ENCODE measurements at places on chromosomes 11 and 22.
A peak's percentile ranks its signal among the peaks of the same experiment; 100 is the strongest.

- DNase-seq: peak; percentile 9
These were observed 158.8 kb downstream of the TTC17 start for GRCh38 chr11:43517518-43517917.

DNA sequence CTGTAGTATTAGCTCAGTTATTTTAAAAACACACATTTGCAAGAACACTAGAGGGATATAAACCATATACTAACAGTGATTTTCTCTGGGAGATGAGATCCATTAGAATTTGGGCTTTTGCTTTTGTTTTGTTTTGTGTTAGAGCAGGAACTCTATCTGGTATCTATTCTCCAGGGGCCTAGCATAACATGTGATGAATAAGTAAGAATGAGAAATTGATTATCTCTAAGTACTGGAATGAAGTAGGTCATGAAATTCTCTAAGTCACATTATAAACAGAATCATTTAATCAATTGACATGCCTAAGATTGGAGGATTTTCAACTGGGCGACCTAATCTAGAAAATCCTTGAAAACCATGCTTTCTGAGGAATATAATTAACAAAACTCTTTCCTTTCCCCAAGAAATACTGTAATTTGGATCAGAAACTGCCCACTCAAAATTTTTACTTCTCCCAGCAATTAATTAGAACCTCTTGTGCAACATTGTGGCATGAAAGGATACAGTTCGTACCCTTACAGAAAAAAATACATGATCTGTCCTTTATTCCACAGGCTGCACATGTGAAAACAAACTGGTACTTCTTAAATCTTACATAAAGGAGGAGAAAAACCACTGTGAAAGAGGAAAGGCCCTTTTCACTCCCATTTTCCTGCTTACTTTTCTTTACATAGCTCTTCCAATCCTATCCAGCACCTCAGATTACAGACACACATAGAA lies 93.5 kb downstream of the MRTFA start:
- no peak for DNase-seq

DNA sequence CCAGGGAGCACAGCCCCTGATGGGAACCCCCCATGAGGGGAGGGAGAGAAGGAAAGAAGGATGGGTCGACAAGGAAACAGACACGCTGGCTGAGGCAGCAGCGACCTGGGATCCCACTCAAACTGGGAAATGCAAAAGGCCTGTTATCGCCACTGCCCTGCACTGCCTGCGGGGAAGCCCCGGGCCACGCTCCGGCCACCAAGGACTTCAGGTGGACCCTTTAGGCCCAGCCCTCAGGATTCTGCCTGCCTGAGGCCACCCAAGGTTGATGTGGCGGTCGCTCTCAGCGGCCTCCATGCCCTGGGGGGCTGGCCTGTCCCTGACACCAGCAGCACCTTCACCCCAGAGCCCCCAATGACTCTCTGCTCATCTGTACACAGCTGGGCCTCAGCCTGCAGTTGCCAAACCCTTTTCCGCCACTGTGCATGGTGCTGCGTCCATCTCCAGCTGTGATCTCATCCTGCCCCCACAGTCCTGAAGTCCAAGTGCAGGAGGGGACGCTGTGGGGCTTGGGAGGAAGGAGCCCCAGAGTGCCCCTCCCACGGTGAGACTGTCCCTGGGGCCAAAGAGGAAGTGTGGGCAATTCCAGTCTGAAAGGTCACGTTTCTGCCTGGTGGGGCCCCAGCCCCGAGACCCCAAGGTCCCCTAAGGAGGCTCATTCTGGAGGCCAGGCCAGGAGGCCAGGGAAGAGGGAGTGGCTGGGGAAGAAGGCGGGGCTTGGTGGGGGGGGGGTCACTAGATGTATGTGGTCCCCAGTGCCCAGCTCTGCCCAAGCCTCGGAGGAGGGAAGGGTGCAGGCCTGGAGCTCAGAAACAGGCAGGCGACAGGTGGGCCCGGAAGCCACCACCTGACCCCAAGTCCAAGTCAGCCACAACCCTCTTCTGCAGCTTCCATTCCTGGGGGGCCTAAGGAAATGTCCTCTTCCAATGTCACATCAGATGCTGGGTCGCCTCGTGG lies 31.6 kb downstream of the OSBPL5 start:
- peak; percentile 81 for DNase-seq

GRCh38 chr11:17371614-17372013 lies 16.8 kb downstream of the KCNJ11 start:
- DNase-seq: no peak

DNA sequence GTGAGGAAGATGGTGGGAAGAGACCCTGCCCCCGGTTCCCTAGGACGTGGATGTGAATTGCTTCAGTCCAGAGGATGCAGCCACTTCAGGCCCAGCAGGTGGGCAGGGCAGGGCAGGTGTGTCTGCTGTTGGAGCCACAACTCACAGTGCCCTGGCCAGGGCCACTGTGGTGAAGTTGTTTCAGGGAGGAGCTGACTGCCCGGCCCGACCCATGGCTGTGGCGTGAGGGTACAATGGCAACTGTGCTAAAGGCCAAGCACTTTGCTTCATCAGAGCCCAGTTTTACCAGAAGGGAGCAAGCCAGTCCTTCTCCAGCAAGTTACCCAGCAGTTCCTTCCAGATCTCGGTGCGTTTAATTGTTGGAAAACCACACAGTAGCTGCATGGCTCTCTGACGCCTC lies 1174.4 kb downstream of the BRD1 start:
- DNase-seq: no peak

GRCh38 chr11:72297828-72298227 lies 53.9 kb upstream of the PHOX2A start:
- DNase-seq: no peak

GRCh38 chr11:73268671-73269271 lies 3.4 kb upstream of the P2RY6 start:
- DNase-seq: no peak

GRCh38 chr11:2572491-2573239 lies 127.1 kb downstream of the KCNQ1OT1 start:
- DNase-seq: no peak

DNA sequence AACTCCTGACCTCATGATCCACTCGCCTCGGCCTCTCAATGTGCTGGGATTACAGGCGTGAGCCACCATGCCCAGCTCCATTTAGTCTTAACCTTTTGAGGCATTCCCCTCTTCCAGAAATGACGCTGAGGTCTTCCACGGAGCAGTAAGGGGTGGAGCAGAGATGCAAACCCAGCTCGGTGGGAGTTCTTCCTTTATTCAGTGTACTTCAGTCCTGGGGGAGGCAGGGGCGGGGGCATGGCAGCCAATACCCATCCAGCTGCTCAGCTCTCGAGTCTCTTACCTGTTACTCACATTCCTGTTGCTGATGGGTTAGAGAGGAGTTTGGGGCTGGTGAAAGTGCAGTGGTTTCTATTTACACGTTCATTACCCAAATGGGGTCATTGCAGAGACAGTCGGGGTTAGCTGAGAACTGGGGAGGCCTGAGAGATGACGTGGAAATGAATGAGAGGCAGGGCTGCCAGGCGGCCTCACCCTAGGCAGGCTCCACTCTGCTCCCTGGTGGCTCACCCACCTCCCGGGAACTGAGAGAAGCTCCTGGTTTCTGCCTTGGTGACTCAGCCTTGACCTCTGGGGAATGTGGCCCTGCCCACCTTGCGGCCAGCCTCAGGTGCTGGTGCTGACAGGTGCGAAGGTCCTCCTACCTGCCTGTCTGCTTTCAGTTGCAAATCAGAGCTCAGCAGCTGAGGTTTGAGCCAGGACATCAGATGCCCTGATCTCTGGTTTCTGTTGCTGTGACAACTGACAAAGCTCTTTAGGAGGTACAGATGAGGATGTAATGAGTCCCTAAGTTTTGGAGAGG lies 13.4 kb upstream of the ST14 start:
- DNase-seq: peak; percentile 56

GRCh38 chr11:64181506-64182411 lies 4.2 kb upstream of the STIP1 start:
- peak; percentile 95 for DNase-seq

DNA sequence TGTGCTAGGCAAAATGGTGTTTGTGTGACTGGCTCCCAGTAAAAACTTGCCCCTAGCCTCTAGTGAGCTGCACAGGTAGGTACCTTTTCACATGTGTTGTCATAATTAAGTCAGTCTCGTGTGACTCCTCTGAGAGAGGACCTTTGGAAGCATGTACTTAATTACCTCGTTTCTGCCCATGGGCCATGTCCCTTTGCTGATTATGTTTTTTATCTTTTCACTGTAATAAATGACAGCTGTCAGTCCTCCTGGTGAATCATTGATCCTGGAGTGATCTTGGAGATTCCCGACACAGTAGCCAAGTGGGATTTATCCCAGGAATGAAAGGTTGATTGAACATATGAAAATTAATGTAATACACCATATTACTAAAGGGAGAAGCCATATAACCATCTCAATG lies 12.5 kb upstream of the CLNS1A start:
- no peak for DNase-seq

GRCh38 chr22:22076932-22077703 lies 94.5 kb upstream of the TOP3B start:
- DNase-seq: peak; percentile 68

DNA sequence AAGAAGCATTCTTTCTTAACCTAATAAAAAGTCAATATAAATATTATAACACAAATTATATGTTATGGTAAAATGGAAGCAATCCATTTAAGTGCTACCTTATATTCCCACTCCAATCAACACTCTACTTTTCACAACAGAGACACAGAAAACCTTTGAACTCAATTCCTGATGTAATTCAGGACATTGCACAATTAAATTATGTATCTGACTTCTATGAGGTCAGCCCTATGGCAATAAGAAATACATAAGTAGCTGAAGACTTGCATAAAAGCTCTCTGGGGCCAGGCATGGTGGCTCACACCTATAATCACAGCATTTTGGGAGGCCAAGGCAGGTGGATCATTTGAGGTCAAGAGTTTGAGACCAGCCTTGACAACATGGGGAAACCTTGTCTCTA lies 6.8 kb downstream of the OR4D10 start:
- DNase-seq: peak; percentile 11

- no peak for DNase-seq
These were observed 152.5 kb upstream of the CADM1 start for GRCh38 chr11:115656669-115657068.

DNA sequence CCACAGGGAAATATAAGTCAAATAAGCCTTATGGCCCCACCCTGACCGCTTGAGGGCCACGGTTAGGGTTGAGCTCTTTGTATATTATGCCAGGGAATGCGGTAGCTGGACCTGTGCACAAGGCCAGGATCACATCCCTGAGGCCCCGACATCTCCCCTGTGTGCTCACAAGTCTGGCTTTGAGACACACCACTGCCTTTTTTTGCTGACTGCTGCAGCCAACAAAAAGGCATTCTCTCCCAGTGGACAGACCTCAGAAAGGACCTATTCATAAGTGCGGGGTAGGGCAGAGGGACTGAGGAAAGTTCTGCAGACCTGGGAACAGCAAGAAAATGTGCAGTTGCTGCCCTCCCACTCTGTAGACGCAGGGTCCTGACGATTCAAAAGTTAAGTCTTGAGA lies 3.4 kb upstream of the SIDT2 start:
- DNase-seq: no peak

- peak; percentile 57 for DNase-seq
These were observed 10.1 kb upstream of the PDGFB start for GRCh38 chr22:39254789-39255298.

DNA sequence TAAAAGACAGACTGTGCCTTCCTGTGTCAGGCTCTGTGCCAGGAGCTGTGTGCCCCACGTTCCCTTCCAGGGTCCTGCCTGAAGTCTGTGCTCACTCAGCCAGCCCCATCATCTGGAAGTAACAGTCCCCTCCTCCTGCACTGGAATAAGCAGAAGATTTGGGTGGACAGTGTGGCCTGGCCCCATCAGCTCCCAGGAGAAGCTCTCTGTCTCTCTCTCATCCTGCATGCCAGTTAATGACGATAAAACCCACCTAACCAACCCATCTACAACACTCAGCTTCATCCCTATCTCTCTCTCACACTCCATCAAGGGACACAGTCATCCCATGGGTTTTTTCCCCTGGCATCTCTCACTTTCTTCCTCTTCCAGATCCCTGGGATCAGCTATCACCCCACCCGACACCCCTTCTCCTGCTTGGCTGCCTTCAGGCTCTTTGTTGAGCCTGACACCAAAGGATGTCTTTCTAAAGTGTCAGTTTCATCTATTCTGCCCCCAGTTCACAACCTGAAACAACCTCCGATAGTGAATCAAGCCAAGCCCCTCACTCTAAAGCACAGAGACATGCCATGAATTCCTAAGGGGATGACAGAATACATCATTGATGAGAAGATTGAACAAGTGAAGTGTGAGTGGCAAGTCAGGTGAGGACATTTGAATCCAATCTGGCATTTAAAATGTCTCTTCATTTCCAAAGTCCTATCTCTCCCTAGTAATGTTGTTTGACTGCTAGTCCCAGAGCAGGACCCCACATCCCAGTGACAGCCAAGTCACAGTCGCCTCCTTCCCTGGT lies 91.4 kb upstream of the TOP3B start:
- no peak for DNase-seq

DNA sequence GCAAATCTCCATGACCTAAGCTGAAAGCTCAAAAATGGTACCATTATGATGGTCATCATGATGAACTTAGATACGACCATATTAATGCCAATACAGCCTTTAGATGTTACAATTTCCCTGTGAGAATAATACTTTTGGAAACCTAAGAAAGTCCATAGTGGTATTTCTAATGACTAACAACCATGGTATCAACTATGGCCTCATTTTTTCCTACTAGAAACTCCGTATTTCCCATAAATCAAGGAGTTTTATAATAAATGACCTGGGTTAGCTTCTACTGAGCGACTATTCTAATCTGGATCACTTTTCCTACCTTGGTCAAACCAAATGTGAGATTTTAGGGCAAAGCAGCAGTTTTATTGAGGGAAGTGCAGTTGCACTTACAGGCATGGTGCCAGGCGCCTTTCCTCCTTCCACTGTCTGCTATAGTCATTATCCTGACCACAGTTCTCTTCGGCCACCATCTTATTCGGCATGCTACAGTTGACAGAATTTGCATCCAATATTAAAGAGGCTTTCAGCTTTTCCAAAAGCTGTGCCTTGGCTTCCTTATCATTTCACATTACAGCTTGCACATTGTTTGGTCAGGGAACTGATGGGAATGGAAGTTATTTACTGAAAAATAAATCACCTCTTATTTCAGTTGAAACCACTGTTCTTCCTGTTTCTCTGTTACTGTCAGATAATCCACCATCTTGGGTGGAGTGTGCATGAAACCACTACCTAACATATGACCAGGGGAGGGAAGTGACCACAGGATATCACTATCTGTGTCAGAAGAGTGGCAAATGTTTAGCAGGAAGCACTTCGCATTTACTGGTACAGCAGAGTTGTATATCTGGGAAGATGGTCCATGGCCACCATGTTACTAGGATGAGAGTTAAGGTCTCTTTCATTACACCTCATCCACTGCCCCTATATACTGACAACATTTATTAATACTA lies 74.5 kb upstream of the PICALM start:
- peak; percentile 65 for DNase-seq

- no peak for DNase-seq
These were observed 199.3 kb upstream of the ISX start for GRCh38 chr22:34866495-34867131.

All from inflammatory macrophage (primary cell).